Stimulated activated CD4-positive, alpha-beta T cell treated with anti-CD3 and anti-CD28 coated beads, Interleukin-1b, Interleukin-23, amount 100 ng/mL, for 1 hour (primary cell): ENCODE measurements at places on chromosomes 6 and 20.

DNA sequence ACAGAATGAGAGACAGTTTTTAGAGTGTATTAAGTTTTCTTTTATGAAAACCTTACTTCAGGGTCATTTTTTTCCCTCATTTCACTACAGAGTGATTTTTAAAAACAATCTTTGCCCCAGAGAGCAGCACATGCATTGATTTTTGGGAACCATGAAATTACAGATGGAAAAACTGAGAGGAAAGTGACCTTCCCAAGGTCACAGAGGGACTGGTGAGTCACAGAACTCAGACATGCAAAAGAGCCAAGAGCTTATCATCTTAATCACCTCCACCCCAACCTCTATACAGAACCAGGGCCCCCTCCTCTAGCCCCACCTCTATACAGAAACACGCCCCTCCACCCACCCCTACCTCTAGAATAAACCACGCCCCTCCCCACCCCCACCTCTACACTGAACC is 10.7 kb downstream of the PXMP4 start:
- DNase-seq: no peak

DNA sequence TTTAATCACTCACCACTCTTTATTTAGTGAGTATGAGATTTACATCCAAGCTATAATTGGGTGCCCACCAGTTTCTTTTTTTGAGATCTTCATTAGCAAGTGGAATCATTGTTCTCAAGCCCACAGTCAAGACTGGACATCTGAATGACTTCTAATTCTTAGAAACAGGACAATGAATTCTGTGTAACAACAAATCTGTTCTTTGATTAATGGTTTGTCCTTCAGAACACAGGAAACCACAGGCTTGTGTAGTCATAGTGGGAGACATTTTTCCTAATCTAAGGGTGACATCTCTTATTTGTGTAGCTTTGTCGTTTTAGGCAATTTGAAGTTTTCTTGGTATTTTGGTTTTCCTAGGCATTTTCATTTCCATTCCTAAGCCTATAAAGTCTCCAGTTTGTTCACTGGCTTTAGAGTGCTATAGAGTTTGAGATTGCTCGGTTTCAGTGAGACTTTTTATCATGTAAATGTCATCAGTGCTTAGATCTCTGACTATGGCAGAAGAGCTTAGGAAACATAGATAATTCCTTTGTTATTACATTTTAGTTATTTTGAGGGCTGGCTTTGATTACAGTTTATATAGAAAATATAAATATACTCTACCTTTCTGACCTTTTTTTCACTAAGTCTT is 903.9 kb upstream of the MAP3K7 start:
- no peak for DNase-seq

GRCh38 chr20:58990651-58991445 is 9.8 kb downstream of the NELFCD start:
- DNase-seq: no peak

GRCh38 chr6:3212261-3212660 is 15.2 kb downstream of the TUBB2B start:
- no peak for DNase-seq
